Left ventricle myocardium inferior (tissue), 1 donor: ENCODE measurements at places on chromosomes 6 and 20. TPM values are rescaled to one million over a fixed set of nuclear protein-coding genes. Genes with fewer than 3 reads are reported as not detected.

NKX2-2 gene
- total RNA-seq, result not detected

HMGN4 gene
- 29.7 TPM for total RNA-seq

RFX6 gene
- not detected for total RNA-seq

TSPO2 gene
- total RNA-seq, result not detected

SYNDIG1 gene
- total RNA-seq, result 21.4 TPM
